ENCODE measurements at places on chromosomes 12 and 14.

- DNase-seq: no peak
Measured at GRCh38 chr12:86712425-86712843, 456.2 kb upstream of the MGAT4C start.

DNA sequence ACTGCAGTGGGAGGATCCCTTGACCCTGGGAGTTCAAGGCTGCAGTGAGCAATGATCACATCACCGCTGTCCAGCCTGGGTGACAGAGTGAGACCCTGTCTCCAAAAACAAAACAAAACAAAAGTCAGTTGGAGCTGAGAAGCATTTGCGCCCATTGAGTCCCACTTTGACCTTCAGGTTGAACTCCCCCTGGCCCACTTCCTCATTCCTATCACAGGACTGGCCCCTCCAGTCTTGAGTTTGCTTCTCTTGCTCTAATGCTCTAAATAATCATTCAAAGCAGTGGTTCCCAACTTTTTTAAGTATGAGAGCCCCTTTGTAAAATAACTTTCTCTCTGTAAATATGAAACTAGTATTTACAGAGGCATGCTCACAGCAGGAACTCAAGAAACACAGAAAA lies 28.0 kb upstream of the GSC start:
- no peak for DNase-seq

DNA sequence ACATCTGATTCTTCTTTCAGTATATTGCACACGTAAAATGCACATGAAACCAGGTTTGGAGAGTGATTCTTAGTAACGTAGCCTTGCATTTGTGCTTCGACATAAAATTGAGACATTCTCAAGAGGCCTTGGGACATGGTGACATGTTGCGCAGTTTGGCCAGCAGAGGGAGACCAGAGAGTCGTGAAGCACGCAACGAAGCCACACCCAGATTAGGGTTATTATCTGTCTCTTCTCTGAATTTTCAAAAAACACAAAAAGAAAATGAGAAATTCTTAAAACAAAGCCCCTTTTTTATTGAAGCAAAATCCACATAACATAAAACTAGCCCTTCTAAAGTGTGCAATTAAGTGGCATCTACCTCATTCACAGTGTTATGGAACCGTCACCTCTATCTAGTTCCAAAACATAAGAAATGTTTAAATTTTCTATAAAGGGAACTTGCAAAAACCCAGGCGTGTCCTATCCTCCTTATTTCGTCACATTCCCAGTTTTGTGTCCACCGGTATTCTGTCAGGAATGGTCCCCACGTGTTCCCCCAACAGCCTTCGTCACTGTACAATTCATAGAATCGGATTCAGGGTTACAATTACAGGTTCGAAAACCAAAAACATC lies 108.8 kb upstream of the ATF7IP start:
- DNase-seq: peak; percentile 62

DNA sequence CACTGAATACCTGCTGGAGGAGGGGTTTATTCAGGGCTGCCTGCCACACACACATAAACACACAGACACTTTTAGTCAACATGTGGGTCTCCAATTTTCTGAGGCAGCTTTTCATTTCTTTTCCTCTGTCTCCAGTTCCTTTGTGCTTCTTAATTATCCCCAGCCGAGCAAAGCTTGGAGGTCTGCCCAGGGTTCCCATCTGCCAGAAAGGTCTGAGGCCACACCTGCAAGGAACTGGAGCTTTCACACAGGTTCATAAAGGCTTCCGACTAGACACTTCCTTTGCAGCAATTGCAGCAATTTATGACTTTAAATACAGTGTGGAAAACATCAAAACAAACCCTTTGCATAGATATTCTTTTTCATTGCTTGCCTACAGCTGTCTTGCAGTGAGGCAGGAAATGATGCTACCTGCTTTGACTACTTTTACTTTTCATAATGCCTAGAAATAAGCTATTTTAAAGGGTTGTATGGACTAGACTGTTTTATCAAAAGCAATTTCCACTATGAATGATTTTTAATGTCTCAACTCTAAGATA lies 1318.9 kb downstream of the AACS start:
- DNase-seq: no peak

GRCh38 chr14:106094654-106095189 lies 568.3 kb downstream of the TMEM121 start:
- no peak for DNase-seq

DNA sequence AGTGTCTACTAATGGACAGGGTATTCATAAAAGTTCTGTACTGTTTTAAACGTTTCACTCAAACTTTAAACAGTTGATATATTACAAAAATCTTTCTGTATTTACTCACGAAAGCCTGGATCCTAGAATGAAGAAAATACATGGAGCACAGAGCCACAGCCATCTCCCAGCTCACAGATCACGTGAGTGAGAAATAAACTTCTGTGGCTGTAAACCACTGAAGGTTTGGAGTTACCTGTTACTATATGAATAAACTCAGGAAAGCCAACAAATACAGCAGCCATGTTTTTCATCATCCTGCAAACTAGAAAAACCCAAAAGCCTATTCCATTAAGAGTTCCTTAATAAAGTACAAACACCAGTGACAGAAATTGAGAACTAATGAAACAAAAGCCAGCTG lies 867 bp upstream of the TDG start:
- no peak for DNase-seq

DNA sequence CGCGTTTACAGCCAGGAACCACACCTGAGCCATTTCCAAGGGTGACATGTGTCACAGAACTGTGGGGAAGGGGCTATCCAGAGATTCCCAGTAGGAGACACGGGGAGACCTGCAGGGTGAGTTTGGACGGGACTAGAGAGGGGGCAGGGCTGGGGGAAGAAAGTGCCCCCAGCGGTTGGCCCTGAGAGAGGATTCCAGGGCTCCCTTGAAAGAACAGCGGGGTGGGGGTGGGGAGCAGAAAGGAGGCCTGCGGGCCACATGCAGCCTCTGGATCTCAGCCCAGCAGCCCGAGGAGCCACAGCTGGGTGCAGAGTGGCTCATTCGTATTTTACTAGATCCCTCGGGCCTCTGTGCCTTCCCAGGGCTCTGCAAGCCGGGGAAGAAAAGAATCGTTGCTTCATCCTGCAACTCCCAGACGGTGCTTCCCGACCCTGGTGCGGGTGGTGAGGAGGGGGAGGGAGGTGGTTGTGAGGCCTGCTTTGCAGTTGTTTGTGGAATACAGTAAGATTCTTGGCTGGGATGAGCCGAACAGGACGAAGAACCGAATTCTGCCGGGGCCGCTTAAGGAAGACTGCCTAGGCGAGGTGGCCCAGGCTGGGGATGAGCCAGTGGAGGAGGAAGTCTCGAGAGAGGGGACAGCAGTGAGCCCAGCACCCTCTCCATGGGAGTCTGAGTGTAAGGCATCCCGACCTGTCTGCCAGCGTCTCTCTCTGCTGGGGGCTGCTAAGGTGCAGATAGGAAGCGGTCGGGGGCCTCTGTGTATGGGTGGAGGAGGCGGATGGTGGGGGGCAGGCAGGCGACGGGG lies 36.1 kb upstream of the ANKRD9 start:
- DNase-seq: no peak

DNA sequence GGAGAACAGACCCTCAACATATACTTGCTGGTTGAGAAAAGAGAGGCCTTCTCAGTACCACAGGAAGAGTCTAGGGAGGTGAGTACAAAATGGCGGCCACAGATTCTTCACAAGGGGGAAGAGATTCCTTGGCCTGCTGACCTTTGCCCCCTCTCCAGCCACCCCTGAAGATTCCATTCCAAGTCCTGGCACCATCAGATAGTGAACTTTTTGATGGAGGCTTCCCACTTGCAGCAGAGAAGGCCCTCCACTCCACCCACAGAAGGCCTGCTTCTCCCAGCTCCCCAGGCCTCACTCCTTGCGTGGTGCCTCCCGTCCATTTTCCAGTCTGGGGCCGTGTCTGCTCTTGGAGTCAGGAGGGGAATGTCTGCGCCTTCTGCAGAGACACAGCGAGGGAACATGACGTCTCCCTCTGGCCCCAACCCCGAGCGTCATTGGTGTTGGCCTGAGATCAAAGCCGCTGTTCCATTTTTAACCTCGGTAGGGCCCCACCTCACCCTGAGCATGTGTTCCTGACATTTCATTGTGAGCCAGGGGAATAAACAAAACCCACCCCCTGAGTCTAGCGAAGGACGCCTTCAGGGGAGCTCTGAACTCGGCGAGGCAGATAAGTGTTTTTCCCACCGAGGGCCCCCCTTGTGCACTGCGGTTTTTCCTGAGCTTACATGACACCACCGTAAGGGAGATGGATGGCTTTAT lies 268.7 kb upstream of the TBX3 start:
- no peak for DNase-seq

DNA sequence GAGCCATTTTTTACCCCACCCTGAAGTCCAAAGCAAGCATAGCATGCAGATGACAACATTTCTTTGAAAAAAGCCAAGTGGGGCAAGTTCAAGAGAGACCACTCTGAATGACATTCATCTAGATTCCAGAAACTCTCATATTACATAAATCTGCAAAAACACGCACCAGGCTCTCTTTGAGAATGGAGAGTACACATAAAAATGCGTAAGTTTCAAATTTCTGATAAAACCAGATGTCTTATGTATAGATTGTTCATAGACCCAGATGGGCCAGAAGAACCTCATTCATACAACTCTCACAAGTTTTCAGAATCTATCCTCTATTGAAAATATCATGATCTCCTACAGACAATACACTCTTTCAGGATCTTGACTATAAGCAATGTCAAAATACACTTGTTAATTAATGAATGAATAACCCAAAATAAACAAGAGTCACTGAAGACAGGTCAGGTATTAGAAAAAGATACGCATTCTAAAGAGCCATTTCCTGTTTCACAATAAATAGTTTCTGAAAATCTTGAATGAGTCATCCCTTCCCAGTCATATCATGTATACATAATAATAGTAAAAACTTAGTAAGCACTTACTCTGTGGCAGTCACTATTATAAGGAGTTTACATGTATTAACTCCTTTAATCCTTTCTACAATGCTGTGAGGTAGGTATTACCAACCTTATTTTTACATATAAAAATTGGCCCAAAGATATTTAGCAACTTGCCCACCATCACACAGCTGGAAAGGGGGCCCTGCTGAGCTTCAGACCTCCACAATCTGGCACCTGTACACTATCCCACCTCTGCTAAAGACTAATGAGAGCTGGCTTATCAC lies 72.0 kb downstream of the PPP2R5E start:
- DNase-seq: no peak

DNA sequence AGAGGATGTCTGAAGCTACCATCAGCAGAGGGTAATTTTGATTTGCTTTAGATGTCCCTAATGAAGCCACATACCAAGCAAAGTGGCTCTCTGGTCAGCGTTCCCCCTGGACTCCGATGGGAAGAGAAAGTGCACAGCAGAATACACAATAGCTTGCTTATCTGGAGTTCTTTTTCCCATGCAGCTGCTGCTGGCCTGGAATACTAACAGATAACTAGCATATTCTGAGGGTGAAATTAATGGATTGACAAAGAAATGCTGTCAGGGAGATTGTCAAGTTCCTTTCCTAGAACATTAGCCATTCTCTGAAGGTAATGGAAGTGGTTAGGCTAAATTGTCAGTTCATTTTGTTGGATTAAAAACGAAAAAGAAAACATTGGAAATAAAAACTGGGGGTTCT lies 391.3 kb downstream of the FLRT2 start:
- no peak for DNase-seq

DNA sequence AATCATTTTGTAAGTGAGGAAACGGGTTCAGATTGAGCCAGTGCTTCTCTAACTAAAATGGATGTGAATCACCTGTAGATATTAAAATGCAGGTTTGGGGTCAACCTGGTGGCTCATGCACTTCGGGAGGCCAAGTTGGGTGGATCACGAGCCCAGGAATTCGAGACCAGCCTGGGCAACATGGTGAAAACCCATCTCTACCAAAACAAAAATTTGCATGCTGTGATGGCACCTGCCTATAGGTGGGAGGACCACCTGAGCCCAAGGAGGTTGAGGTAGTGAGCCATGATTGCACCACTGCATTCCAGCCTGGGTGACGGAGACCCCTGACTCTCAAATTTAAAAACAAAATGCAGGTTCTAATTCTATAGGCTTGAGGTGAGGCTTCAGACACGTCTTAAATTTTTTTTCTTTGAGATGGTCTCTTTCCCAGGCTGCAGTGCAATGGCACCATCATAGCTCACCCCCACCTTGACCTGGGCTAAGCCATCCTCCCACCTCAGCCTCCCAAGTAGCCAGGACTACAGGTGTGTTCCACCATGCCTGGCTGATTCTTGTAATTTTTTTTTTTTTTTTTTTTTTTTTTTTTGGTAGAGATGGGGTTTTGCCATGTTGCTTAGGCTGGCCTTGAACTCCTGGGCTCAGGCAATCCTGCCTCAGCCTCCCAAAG lies 9.0 kb downstream of the TUBA1C start:
- DNase-seq: no peak

DNA sequence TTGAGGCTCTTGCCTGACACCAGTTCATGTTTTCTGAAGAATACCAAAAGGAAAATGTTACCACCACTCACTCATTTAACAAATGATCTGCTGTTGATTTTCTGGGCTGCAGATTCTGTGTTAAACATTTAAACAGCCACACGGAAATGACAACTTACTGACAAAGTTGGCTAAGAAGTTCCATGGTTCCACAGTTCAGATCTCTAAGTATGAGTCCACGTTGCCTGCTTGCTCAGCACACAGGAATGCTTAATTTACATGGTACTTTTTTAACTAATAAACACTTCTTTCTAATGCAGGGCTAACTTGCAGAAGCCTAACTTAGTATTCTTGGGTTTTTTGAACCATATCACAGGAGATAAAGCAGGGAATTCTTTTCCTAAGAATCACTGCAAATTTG lies 34.7 kb downstream of the PTGER2 start:
- no peak for DNase-seq

DNA sequence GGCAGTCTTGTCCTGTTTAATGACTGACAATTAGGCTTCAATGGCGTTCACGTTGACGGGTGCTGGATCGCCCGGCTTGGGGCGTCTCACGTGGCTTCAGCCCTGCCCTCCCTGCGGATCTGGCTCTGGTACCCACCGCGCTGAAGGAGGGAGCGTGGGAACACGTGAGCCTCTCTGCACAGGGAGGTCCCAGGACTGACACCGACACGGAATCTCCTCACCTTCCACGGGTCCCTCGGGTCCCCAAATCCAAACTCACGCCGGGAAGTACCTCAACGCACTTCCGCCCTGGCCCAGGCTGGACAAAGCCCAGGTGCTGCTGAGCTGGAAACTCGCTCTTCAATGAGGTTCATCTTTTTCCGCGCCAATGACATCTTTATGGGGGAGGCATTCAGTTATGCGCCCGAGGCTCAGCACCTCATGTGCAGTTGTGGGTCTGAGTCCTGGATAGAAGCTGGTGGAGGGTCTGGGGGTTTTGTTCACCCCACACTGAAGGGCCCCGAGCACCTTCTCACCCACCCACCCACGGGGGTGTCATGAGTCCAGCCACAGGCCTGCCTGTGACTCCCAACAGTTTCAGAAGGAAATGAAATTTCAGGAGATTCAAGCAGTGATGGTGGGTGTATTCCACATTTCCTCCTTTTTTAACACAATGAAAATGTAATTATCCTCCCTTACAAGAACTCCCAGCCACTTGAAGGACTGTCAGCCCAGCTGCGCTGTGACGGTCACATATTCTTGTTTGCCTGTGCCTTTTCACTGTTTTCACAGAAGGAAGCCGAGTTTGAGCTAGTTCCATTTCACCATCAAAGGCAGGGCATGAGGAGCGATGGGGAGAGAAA lies 251.7 kb upstream of the SFSWAP start:
- DNase-seq: no peak

GRCh38 chr14:47660158-47660557 lies 15.2 kb downstream of the MDGA2 start:
- no peak for DNase-seq
